Eye (tissue), 1 donor: ENCODE measurements at places on chromosomes 6 and 20.

GRCh38 chr20:49157146-49157545 is 31.0 kb downstream of the STAU1 start:
- DNase-seq = no peak

DNA sequence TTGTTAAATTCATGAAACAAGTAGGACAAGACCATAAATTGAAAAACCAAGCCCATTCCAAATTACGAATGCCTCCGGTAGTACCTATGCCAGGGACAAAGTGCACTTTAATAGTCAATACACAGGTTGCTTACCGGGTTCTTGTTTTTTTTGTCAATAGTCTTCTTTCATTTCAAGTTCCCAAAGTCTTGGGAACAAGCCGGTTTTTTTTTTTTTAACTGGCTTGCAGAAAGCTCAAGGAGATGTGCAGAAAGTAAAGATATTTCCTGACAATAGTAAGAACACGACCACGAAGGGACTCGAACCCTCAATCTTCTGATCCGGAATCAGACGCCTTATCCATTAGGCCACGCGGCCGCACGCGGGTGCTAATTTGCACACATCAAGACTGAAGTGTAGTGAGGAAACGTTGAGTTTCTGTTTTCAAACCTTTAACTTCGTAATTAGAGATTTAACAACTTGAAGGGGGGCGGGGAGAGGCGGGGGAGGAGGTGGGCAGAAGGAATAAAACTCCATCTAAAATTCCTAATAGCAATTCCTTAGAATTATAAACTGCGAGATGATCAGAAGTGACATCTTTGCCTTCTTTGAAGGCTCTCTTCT is 181.0 kb downstream of the TRIM27 start:
- no peak for DNase-seq

DNA sequence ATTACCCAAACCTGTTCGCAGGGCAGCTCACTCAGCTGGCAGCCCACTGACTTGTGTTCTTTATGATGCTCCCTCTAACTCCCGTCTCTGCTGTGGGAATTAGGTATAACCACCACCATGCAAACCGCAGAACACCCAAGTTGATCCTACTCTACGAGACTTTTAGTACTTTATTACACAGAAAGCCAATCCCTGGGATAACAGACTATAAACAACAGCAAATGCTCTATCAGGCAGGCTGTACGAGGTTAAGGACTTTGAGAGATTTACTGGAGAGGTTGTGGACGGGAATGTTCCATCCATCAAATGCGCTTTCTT is 241.1 kb downstream of the FOXC1 start:
- DNase-seq = no peak

- DNase-seq = no peak
Observed at GRCh38 chr6:74369556-74369993, 673.6 kb downstream of the CD109 start.

- DNase-seq = no peak
Observed at GRCh38 chr20:31633339-31633914, 4.3 kb upstream of the COX4I2 start.

GRCh38 chr6:37516920-37517405 is 17.3 kb upstream of the CCDC167 start:
- DNase-seq = peak; percentile 33

GRCh38 chr20:41573955-41574354 is 44.2 kb downstream of the CHD6 start:
- DNase-seq = no peak

DNA sequence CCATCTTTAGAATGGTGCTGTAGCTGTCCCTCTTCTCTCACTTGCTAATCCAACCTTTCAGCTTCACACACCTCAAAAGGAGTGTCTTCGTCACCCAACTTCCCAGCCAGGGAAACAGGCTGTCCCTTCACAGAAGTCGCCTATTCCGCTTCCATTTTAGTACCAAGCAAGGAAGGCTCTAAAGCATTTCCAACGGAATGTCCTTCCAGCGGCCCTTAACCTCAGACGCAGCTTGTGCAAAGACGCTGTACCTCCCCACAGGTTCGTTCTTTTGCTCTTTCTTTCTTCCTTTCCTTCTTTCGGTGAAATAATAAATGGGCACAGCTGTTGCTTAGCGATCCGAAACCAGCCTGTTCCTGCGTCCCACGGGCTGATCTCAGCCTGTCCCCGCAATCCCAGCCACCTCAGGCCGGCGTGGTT is 1.5 kb downstream of the PTPRT start:
- DNase-seq = peak; percentile 57

GRCh38 chr6:131063028-131063763 is at the start of gene EPB41L2:
EPB41L2 (minus strand) TSS chr6:131063245; CDS start chr6:130956485, 106,760 bp downstream.
- peak; percentile 95 for DNase-seq

GRCh38 chr6:99216959-99217358 is 132.5 kb downstream of the FAXC start:
- no peak for DNase-seq

DNA sequence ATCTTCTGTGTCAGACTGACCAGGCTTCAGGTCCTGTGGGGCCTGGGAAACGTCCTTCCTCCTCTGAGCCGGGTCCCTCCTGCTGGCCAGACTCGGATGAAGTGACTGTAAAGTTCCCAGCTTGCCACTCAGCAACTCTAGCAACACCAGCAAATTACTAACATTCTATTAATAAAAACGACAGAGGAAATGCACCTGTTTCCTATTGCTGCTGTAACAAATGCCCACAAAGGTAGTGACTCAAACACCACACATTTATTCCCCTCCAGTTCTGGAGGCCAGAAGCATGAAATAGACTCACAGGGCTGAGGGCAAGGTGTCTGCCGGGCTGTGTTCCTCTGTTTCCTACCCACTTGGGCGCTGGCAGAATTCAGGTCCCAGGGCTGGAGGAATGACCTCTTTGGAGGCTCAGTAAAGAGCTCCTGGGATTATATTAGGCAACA is 48.8 kb downstream of the CTCFL start:
- DNase-seq = no peak

DNA sequence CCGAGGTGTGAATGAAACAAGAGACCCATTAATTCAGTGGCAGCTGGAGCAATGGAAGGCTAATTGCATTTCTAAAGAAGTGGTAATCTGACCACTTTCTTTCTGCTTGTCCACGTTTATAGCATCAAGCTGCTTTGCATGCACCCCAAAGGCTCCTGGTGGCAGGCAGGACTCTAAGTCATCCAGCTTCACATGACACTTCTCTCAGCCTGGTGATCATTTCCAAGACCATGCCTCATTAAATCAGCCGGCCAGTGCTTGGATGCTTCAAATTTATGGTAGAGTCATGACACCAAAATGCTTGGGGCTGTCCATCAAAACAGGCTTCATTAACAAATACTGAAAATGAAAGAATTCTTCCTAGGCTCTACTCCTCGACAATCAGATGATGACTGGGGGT is 614.9 kb downstream of the DOK5 start:
- no peak for DNase-seq

GRCh38 chr6:162706232-162706631 is 21.3 kb downstream of the PRKN start:
- no peak for DNase-seq

- DNase-seq = no peak
Observed at GRCh38 chr6:13851330-13851729, 37.0 kb upstream of the MCUR1 start.

GRCh38 chr6:53264915-53265607 is 83.7 kb downstream of the ELOVL5 start:
- no peak for DNase-seq

GRCh38 chr6:144307880-144308279 is 22.7 kb downstream of the UTRN start:
- no peak for DNase-seq
